Left hindlimb (tissue), 1 donor: ENCODE measurements at places on chromosomes 6 and 20.

DNA sequence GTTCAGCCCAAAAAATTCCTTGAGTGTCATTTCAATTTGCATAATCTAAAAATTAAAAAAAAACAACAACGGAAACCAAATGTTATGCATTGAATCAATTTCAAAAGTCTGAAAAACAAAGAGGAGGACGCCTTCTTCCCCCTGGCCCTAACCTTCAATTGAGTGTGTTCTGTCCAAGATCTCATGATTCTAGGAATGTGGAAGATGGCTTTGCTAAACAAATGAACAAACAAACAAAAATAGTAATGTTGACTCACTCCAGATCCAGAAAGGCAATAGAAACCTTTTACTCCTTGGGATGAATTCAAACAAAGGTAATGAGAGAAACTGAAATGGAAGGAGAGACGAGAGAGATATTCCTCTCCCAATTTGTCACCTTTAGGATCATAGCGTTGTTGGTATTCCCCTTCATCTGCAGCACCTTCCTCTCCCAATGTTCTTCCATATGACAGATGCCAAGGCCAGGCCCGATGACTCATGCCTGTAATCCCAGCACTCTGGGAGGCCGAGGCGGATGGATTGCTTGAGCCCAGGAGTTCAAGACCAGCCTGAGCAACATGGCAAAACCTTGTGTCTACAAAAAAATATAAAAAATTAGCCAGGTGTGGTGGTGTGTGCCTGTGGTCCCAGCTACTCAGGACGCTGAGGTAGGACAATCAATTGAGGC lies 109.2 kb upstream of the ADGRF1 start:
- DNase-seq = no peak

GRCh38 chr6:134503585-134504281 lies 185.8 kb upstream of the SGK1 start:
- no peak for DNase-seq

- DNase-seq = no peak
These were observed 885 bp downstream of the MTCL3 start for GRCh38 chr6:127518191-127518709.

DNA sequence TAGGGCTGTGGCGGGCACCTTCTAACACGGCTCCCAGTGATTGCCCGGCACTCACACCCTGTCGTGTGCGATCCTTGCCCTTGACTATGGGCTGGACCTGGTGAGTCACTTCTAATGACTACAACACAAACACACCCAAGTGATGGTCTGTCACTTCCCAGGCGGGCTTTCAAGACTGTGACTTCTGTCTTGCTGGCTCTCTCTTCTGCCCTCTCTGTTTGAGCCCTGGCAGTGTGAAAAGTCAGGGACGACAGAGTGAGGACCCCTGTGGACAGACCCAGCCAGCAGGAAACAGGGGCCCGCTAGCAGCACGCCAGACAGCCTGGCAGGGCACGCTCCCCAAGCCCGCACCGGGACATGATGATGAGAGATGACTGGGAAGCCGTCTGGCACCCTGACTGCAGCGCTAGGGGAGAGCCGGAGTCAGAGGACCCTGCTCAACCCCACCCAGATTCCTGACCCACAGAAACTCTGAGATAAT lies 43.0 kb downstream of the KIF16B start:
- DNase-seq = no peak

DNA sequence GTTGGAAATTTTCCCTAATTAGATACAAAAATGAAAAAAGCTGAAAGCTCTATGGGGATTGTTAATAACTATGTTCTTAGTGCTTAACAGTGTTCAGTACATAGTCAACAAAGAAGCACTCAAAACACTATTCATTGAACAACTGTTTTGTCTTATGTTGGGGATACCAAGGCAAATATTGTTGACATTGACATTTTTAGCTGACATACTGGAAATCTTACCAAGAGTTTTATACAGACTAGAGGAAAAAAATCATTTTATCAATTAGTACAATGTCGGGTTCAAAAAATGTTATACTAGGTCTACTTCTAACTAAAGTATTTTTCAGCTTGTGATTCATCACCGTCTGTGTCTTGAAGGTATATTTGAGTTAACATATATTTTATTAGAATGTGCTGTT lies 40.2 kb downstream of the KLHL31 start:
- no peak for DNase-seq

GRCh38 chr6:50925548-50925947 lies 106.9 kb downstream of the TFAP2B start:
- DNase-seq = no peak
